Naive B cell (primary cell): ENCODE measurements at places on chromosomes 4 and X.
A peak's percentile ranks its signal among the peaks of the same experiment; 100 is the strongest.

DNA sequence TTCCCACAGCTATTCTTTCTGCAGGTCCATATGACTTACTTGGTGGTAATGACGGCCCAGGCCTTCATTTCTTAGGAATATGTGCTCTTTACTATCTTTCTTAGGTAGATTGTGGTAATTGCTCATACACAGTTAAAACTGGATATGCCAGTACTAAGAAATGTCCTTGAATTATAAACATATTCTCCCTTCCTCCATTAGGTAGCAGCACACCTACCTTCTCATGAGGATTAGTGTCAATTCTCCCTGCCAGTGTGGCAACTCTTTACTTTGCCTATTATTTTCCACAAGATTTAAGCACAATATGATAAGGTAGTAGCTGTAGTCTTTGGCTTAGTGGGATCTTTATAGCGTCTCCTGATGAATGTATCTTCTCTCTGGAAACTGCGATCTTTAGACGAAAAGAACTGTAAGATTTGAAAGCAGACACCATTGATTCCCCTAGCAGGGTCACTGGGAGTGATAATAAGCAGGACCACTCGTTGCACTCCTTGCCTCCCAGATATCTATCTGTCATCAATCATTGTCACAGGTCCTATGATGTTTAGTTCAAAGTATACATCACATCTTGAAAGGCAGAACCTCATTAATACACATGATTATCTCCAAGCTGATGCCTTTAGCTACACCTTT is 1240.7 kb downstream of the C4orf33 start:
- DNase-seq = no peak
- H3K4me3 ChIP-seq = no peak overlapping the region
- no peaks in the 10 kb centered on the region for H3K27me3 ChIP-seq
- no peak overlapping the region for H3K27ac ChIP-seq

GRCh38 chr4:143348233-143349077 is 11.8 kb downstream of the GAB1 start:
- H3K27me3 ChIP-seq = no peaks in the 10 kb centered on the region
- no peaks in the 10 kb centered on the region for H3K36me3 ChIP-seq
- no peak overlapping the region for H3K4me3 ChIP-seq
- H3K4me1 ChIP-seq = peaks cover 30% of the 10 kb centered on the region
- no peak for DNase-seq

DNA sequence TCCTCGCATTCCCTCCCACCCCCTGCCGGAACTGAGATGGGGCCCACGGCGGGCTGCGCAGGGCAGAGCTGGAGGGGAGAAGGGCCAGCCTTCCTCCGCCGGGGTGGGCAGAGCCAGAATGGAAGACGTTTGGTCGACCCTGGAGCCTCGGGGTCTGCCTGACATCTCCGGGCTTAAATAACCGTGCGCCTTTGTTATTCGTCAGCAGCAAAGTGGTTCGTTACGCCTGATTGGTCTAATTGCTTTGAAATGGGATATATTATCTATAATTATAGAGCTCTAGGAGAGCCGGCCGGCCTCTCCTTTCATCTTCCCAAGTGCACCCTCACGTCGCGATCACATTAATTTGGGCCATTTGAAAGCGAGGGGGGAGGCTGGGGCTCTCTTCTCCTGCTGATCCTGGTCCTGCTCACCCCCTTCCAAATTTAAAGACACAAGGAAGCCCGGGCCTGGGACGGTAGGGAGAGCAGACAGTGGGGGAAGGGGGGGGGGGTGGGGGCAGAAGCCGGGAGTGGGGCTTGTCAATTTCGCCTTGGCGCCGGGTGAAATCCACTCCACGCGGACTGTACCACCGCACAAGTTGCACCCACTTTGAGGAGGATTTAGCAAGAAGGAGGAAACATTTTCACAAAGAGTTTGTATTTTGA is 4.7 kb upstream of the MSX1 start:
- peaks cover 44% of the 10 kb centered on the region for H3K4me1 ChIP-seq
- H3K27ac ChIP-seq = no peak overlapping the region
- no peak for DNase-seq
- H3K36me3 ChIP-seq = no peaks in the 10 kb centered on the region
- H3K4me3 ChIP-seq = peak overlapping the region; percentile 39

DNA sequence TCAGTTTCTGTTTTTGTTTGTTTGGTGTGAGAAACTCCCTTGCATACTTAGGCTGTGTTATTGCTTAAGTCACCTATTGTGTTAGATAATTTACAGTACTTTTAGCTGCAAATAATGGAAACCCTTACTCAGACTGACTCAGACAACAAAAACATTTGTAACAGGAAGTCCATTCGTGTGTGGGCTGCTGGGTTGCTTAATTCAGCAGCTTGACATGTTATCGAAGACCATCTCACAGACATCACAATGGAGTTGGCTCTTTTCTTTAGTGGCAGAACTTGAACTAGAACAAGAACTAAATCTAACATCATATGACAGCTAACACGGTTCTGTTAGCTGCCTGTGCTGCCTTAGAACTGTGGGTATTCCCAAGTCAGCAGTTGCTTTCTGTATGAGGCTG is 9.9 kb upstream of the GABRE start:
- H3K27ac ChIP-seq = no peak overlapping the region
- no peak overlapping the region for H3K4me3 ChIP-seq
- no peaks in the 10 kb centered on the region for H3K27me3 ChIP-seq

DNA sequence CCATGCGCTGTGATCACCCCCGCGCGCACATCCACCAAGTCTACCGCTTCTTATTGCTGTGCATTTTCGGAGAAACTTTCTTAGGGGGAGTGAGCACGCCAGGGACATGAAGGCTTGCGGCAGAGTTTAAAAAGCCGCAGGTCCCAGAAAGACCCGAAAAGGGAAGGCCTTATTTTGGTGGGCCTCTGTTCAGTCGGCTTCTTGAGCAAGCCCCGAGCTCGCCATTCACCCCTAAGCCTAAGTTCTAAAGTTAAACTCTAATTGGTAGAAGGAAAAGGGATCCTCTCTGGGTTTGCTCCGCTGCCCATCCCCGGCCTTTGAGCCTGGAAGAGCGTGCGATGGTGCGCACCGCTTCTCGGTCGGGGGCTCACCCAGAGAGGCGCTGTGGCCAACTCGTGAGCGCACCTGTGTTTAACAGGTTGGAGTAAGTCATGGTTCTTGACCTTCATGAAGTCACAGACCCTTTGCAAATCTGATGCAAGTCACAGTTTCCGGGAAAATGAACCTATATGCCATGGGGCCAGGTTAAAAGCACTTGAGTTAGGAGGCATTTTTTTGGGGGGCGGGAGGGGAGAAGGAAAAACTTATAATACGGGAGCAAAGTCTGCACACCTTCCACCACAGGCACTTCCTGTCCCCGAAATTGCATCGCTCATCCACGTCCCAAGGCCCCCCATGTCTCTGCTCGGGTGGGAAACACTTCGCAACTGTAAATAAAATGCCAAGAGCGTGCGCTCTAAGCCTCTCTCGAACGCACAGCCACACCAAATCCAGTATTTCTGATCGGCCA is 1.9 kb downstream of the PHOX2B start:
- H3K27me3 ChIP-seq = peaks cover 67% of the 10 kb centered on the region
- peaks cover 7% of the 10 kb centered on the region for H3K36me3 ChIP-seq
- H3K27ac ChIP-seq = no peak overlapping the region
- peak overlapping the region; percentile 15 for H3K4me3 ChIP-seq
- no peak for DNase-seq

DNA sequence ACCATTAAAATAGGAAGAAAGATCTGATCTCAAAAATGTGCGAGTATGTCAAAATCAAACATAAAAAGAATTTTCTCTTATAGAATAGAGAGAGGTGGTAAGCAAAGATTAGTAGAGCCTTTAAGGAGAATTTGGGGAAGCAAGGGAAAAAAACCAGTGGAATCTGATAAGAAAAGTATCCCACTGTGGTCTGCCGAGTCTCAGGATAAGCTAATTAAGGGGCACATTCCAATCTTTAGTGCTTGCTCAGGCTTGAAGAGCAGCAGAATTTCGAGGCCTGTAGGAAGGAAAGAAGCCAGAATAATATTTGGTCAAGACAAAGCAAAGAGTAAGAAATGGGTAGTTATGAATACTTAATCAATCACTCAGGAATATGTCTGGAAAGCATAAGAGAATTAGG is 13.0 kb downstream of the STATH start:
- no peaks in the 10 kb centered on the region for H3K4me1 ChIP-seq
- H3K4me3 ChIP-seq = no peak overlapping the region
- DNase-seq = no peak
- no peak overlapping the region for H3K27ac ChIP-seq
- H3K36me3 ChIP-seq = no peaks in the 10 kb centered on the region
- H3K27me3 ChIP-seq = no peaks in the 10 kb centered on the region

- no peaks in the 10 kb centered on the region for H3K36me3 ChIP-seq
- no peaks in the 10 kb centered on the region for H3K4me1 ChIP-seq
- peaks cover 43% of the 10 kb centered on the region for H3K27me3 ChIP-seq
- no peak overlapping the region for H3K27ac ChIP-seq
- H3K4me3 ChIP-seq = no peak overlapping the region
Observed at GRCh38 chrX:119082278-119082677, 9.5 kb downstream of the CT47C1 start.

- no peak overlapping the region for H3K4me3 ChIP-seq
- no peaks in the 10 kb centered on the region for H3K4me1 ChIP-seq
- no peak overlapping the region for H3K27ac ChIP-seq
- no peaks in the 10 kb centered on the region for H3K36me3 ChIP-seq
Observed at GRCh38 chr4:179595671-179596410, 2153.6 kb upstream of the AGA start.

- no peak overlapping the region for H3K27ac ChIP-seq
- no peak for DNase-seq
- no peaks in the 10 kb centered on the region for H3K27me3 ChIP-seq
- H3K4me3 ChIP-seq = no peak overlapping the region
- H3K4me1 ChIP-seq = no peaks in the 10 kb centered on the region
- no peaks in the 10 kb centered on the region for H3K36me3 ChIP-seq
Observed at GRCh38 chr4:145540235-145540634, 58.6 kb downstream of the SMAD1 start.

GRCh38 chr4:144174401-144175067 is 34.0 kb upstream of the GYPA start:
- peak; percentile 36 for DNase-seq
- peaks cover 4% of the 10 kb centered on the region for H3K4me1 ChIP-seq
- H3K27me3 ChIP-seq = no peaks in the 10 kb centered on the region
- H3K36me3 ChIP-seq = no peaks in the 10 kb centered on the region
- no peak overlapping the region for H3K4me3 ChIP-seq
- H3K27ac ChIP-seq = no peak overlapping the region

GRCh38 chr4:152919826-152920225 is 16.3 kb upstream of the FHDC1 start:
- no peak for DNase-seq
- H3K27ac ChIP-seq = no peak overlapping the region
- no peaks in the 10 kb centered on the region for H3K27me3 ChIP-seq
- no peak overlapping the region for H3K4me3 ChIP-seq

DNA sequence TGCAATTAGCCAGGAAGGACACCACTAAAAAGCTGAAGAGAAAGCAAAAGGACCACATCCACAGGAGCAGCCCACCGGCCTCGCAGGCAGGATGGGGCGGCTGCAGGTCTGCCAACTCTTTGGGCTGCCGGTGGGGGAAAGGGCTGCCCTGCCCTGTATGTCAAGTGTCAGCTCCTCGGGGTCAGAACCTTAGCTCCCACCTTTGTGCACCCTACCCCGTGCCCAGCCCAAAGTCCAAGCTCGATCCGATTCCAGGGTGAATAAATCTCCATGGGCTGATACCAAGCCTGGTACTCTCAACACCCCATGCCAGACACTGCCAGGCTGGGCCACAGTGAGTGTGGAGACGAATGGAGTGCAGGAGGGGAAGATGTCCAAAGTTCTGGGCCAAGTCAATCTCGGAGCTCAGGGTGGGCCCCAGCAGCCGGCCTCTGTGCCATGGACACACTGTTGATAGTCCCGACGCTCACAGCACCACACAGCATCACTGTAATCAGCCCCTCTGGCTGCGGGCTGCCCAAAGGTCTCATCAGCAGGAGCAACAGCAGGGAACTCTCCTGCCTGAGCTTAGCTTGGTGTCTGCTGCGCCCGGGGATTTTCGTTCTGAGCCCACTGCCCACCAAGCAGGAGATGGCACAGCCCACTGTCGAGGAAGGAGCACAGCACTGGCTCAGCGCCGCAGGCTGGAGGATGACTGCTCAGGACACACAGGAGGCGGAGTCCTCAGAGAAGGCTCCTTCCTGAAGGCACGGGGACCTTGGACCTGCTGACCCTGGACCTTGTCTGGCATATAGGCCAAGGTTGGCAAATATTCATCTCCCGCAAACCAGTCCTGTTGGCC is 84.4 kb downstream of the JAKMIP1 start:
- no peak for DNase-seq
- H3K4me1 ChIP-seq = no peaks in the 10 kb centered on the region
- peaks cover 28% of the 10 kb centered on the region for H3K27me3 ChIP-seq
- no peaks in the 10 kb centered on the region for H3K36me3 ChIP-seq

GRCh38 chr4:52265781-52266525 is 214.8 kb downstream of the SPATA18 start:
- DNase-seq = no peak
- H3K4me3 ChIP-seq = no peak overlapping the region
- H3K4me1 ChIP-seq = no peaks in the 10 kb centered on the region
- H3K27me3 ChIP-seq = no peaks in the 10 kb centered on the region
- H3K36me3 ChIP-seq = no peaks in the 10 kb centered on the region

GRCh38 chrX:47649781-47650163 is 591 bp downstream of the ELK1 start:
- H3K36me3 ChIP-seq = peaks cover 5% of the 10 kb centered on the region
- H3K4me3 ChIP-seq = peak overlapping the region; percentile 97
- no peak overlapping the region for H3K27ac ChIP-seq
- DNase-seq = no peak
- H3K4me1 ChIP-seq = peaks cover 24% of the 10 kb centered on the region

GRCh38 chrX:133323431-133323830 is 91.9 kb downstream of the GPC4 start:
- H3K27me3 ChIP-seq = no peaks in the 10 kb centered on the region
- no peak overlapping the region for H3K4me3 ChIP-seq
- H3K4me1 ChIP-seq = no peaks in the 10 kb centered on the region
- no peak overlapping the region for H3K27ac ChIP-seq
- H3K36me3 ChIP-seq = no peaks in the 10 kb centered on the region
- no peak for DNase-seq

GRCh38 chrX:3184176-3184930 is 143.1 kb downstream of the ARSF start:
- no peaks in the 10 kb centered on the region for H3K36me3 ChIP-seq
- H3K4me3 ChIP-seq = no peak overlapping the region
- no peaks in the 10 kb centered on the region for H3K27me3 ChIP-seq
- no peaks in the 10 kb centered on the region for H3K4me1 ChIP-seq
- DNase-seq = no peak

- no peak overlapping the region for H3K27ac ChIP-seq
- H3K27me3 ChIP-seq = peaks cover 67% of the 10 kb centered on the region
- peaks cover 3% of the 10 kb centered on the region for H3K36me3 ChIP-seq
Observed at GRCh38 chr4:168831919-168832762, 177.9 kb downstream of the CBR4 start.

DNA sequence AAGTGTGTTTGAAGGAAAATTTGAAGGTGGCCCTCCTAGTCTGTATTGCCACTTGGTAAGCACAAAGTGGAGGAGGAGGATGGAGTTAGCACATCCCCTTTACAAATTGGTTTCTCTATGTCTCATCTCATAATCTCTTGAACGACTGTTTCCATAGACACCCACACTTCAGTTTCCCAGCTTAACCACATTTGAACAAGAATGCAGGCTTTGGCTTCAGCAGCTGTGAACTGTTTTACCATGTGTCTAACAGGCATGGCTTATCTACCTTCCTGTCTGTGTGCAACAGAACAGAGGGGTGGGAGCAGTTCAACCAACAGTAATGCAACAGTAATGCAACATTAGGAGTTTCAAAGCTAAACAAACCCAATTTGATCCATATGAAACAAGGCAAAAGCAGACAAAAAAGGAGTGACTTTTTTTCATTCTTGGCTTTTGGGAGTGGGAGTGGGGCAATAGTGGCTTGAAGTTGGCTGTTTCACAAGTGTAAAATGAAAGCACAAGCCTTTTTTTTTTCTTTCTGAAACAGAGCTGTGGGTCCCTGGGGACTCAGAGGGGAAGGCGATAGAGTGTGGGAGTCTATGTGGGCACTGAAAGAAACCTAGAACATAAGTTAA is 108.0 kb downstream of the ITM2A start:
- H3K27ac ChIP-seq = peak overlapping the region; percentile 66
- H3K36me3 ChIP-seq = no peaks in the 10 kb centered on the region
- H3K27me3 ChIP-seq = no peaks in the 10 kb centered on the region
